Amniotic stem cell (primary cell): ENCODE measurements at places on chromosomes 6 and 20.

DNA sequence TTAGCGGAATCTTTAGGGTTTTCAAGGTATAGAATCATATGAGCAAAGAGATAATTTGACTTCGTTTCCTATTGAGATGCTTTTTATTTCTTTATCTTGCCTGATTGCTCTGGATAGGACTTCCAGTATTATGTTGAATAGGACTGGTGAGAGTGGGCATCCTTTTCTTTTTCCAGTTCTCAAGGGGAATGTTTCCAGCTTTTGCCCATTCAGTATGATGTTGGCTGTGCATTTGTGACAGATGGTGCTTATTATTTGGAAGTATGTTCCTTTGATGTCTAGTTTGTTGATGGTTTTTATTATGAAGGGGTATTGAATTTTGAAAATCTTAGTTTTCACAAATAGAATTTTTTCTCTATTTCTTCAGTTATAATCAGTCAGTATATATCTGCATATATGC, 656.6 kb upstream of the MAP3K7 start:
- DNase-seq: no peak

GRCh38 chr20:43541214-43541613, 17.6 kb upstream of the SGK2 start:
- no peak for DNase-seq

DNA sequence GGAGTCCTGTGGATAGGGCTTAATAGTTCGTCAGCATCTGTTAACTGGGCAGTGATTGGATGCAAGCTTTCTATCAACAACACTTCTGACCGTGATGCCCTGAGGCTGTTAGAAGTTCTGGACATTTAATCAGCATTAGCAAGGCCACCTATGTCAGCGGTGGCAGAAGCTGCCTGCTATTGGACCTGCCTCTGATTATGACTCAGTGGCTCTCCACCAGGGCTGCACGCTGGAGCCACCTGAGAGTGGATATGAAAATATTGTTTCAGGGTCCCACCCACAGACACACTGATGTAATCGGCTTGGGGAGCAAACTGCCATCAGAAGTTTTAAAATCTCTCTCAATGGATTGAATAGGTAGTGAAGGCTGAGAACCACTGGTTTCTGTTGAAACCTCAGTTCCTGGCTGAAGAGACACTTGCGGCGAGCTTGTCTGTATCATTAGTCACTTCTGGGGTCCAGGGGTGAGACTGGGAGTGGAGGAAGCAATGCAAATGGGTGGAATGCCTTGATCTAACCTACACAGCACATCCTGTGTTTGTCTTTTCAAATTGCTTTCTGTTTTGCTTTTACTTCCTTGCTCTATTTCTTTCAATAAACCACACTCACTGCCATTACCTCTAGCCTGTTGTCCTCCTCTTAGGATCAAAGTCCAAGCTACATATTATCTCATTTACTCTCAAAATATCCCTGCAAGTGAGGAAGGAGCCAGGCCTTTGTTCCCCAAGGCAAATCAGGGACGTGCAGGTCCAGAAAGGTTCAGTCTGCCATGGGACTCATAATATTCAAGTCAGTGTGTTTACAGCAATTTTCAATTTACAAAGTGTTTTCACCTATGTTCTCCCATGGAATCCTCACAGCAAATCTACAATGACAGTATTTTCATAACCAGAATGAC, 4.2 kb downstream of the CLIC5 start:
- no peak for DNase-seq

DNA sequence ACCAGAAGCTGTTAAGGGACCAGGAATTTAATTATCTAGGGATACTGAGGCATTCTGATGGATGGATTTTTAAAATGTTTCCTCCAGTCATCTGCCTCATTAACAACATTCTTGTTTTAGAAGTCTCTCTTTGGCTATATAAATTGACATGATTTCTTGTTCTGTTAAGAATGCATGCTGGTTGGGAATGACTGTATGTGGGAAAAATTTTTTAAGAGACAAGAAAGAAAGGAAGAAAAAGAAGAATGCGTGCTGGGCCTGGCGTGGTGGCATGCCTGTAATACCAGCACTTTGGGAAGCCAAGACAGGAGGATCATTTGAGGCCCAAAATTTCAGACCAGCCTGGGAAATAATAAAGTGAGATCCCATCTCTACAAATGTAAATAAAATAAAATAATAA, 203.6 kb downstream of the GJA1 start:
- no peak for DNase-seq

DNA sequence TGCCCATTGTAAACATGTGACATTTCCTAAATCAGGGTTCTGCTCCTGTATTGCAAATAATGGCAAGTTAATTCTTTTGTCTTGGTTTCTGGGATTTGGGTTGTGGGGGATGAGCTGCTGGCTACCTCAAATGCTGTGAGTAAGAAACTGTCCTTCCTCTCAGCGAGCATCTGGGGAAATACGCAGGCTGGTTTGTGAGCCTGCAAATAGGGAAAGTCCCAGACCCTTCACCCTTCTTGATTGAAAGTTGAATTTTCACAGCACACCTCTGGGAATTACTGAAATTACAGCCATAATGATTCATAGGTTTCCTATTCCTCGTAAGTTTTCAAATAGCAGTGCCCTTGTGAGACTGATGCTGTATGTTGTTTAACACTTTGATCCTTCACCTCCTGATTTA, 138.1 kb downstream of the TBXT start:
- no peak for DNase-seq

DNA sequence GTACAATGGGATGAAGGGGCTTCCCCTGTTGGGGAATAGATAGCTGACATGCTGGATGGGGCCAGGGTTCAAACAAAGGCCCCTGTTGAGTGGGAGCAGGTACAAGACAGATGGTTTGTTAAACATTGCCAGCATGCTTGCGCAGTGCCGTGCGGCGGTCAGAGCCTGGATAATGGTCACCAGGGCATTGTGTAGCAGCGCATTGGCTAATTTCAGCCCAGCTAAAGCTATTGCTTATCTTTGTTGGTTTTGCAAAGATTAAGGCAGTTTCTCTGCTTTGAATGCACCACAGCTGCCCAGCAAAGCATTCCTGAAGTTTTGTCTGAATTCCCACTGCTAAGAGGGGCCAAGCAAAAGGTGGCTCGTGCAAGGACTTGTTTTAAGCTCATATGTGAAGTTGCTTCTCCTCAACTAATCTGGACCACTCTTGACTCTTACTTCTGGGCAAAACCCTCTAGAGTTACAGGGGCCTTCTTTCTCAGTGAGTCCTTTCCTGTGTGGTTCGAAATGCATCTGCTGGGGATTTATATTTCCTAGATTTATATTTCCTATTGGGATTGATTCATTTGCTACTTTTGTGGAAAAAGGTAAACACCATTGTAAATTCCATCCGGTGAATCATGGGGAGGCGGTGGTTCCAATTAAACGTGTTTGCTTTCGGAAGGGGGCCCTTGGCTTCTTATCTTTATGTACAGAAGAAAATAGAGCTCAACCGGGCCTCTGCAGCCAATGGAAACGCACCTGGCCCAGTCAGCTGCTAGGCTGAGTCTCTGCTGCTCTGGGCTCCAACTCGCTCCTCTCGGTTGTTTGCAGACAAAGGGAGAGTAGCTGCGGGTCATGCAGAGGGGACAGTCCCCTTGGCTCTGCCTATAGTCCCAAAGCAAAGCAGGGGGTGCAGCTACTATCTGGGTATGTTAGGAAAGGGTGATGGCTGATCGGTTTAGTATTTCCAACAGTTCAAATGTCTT, 72.1 kb downstream of the FOXA2 start:
- no peak for DNase-seq

DNA sequence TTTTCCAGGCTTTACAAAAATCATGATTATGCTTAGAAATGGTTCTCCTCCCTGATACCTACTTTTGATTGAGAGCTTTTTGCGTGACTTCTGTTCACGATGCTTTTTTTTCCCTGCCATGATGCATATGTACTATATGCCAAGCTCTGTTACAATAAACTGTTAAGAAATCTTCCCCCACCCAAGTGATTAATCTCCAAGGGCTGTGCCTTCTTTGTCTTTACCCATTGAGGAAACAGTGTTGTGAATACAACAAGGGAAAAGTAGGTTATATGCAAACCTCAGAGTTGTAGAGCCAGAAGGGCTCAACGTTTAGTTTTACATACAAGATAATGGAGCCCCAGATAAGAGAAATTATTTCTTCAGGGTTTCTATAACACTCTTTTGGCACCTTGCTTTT, 34.1 kb upstream of the MYLK2 start:
- no peak for DNase-seq

DNA sequence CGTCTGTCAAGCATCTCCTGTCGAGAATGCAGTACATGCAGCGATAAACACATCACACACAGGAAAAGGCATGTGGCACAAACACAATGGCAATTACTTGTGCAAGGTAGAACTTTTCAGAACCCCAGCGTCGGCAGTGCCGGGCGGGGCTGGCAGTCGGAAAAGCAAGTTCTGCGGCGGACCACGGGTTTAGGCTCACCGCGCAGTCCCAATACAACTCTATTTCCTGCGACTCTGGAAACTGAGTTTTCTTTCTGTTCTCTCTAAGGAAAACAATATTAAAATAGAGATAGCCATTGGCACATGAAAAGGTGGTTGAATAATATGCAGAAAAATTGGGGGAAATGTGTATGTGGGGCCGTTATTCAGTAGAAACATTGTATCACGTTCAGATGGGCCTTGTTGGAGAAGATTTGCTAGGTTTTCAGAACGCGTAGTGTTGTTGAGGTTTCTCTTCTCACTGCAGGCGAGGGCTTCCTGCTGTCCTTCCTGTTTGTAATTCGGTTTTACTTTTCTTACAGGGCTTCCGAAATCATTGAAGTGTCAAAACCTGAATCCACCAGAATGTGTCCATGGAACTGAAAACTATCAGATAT, 369.5 kb downstream of the THBS2 start:
- DNase-seq: no peak

- no peak for DNase-seq
These were observed 131.7 kb upstream of the PHACTR1 start for GRCh38 chr6:12584631-12585405.
